ENCODE measurements at places on chromosomes 12 and 14.

- DNase-seq, result no peak
Observed at GRCh38 chr14:100409003-100409360, 85.8 kb downstream of the SLC25A47 start.

DNA sequence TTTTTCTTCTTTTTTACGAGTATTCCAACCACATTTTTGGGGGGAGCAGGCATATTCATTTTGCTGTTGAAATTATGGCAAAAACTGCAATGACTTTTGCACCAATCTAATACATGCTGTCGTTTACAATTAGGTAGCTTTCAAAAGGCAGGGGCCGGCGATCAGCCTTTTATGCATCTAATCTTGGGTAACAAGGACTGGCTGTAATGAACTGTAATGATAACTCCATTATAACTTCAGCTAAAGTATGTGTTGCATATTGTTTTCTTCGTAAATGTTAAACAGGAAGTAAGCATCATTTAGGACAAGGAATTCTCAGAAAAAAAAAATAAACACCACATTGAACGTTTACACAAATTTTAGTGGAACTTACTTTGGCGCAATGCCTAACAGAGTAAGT, 30.3 kb upstream of the KLRF1 start:
- DNase-seq, result no peak

- no peak for DNase-seq
Observed at GRCh38 chr14:99472937-99473336, 7.7 kb downstream of the SETD3 start.

GRCh38 chr12:53939141-53940108, 794 bp downstream of the HOXC13 start:
- peak; percentile 56 for DNase-seq

- no peak for DNase-seq
Observed at GRCh38 chr14:33946679-33947476, 4.0 kb downstream of the EGLN3 start.

- peak; percentile 8 for DNase-seq
Observed at GRCh38 chr12:24562771-24563431, 386.0 kb downstream of the BCAT1 start.

DNA sequence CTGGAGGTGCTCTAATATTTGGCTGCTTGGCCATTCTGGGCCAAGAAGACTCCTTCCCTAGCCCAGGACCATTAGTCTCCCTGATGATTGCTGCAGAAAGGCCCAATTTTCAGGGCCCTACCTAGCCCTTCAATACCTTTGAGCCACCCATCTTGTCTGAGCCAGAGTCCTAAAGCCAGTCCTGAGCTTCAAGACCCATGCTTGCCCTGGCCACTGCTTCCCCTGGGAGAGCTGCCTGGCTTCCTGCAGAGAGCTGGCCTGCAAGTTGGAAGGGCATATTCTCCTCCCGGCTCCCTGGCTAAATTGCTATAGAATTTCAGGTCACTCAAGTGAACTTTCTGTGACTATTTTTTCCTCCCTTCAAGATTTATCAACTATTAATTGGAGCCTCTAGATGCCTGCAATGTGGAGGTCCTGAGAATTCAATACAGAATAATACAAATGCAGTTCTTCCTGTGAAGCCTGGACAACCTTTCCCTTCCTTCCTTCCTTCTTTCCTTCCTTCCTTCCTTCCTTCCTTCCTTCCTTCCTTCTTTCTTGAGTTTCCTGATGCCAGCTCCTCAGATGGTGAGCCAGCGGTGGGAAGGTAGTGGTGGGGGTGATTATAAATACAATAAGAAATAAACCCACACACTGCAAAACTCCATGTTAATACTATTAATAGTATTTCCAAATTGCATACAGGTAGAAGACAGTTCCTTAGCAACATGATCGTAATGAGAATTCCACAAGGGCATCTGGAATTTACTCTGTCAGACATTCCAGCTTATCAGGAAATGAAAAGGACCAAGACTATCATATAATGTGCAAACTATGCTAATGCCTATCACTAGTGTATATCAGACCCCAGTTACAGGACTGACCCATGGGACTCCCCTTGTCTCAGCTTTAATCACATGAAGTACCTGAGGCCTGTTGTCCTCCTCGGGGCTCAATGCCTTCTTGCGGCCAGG, 108.1 kb downstream of the ZFP36L1 start:
- DNase-seq, result peak; percentile 24

DNA sequence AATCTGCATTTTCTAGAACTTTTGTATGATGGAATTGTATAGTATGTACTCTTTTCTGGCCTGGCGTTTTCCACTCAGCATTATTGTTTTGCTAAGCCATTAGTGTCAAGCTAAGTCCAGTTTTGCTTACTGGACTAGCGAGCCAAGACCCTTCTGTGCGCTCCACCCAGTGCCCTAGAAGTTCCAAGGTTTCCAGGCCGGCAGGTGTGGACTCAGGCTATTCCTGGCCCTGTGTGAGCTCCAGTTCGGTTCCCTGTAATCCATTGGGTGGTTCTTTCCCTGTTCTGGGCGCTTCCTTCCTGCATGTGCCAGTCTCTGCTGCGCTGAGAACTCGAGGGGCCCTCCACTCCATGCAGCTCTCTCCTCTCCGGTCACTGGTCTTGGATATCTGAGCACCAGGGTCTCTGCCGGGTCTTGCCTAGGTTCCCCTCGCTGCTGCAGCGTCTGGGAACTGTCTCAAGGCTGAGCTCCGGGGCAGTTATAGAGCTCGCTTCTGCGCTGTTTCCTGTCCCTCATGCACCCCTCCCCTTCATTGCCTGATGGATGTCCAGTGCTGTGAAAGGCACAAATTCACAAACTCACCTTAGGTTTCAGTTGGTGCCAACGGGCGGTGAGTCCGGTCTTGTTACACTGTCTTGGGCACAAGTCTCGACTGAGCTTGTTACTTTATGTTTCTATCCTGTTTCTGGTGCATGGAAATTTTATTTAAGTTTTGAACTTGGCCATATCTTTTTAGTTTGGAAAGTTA, 100.8 kb downstream of the ADGRD1 start:
- no peak for DNase-seq

- peak; percentile 94 for DNase-seq
Observed at GRCh38 chr14:70707138-70708038, 65.7 kb downstream of the TTC9 start.

DNA sequence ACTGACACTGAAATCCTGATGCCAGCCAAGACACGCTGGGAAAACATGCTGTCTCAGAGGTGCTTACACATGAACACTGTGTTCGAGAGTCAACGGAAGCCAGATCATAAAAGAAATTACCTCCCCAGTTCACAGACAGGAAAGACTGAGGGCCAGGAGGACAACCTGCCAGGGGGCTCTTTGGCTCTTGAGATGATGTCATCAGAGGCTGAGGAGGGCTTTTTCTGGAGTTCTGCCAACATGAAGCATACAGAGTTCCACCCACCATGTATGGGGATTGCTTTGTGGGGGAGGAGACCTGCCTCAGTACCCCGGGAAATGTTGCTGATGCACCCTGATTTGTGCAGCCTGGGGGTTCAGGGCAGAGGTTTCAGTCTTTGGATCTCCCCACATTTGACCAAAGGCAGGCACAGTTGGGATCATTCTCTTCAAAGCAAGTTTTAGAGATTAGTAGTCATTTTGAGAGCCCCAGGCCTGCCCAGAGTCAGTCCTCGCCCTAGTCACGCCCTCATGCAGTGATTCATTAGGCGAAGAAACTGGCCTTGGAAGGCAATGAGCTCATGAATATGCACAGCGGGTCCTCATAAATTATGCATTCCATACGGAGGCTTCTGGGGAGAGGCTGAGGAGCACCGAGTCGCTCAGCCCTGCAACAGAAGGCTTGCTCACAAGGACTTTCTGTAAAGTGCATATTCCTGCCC, 34.9 kb upstream of the EML1 start:
- peak; percentile 85 for DNase-seq

DNA sequence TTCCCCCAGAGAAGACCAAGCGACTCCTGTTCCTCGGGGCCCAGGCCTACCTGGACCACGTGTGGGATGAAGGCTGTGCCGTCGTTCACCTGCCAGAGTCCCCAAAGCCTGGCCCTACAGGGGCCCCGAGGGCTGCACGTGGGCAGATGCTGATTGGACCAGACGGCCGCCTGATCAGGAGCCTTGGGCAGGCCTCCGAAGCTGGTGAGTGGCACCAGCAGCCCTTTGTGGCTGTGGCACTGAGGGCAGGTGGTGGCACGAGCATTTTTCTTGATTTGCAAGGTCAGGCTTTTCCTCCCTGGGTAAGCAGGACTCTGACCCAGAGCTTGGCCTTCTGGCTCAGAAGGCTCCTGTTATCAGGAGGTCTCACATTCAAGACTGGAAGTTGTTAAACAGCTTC, 2.7 kb downstream of the SIVA1 start:
- DNase-seq, result no peak

DNA sequence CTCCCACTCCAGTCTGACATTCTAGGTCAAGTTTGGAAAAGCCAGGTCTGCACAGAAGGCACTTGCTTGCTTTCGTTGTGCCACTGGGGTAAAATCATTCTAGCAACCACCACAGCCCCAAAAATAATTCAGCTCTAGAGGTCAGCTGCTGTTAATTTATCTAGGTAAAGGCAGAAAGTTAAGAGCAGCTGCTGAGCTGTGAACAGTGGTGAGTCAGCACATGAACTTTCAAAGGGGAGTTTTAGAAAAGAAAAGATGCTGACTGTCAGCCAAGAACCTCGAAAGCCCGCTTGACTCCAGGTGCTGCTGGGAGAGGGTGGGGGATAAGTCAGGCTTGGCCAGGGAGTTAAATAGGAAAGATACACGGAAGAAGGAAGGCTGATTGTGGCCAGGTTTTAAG, 12.7 kb downstream of the CCDC197 start:
- DNase-seq, result peak; percentile 73

DNA sequence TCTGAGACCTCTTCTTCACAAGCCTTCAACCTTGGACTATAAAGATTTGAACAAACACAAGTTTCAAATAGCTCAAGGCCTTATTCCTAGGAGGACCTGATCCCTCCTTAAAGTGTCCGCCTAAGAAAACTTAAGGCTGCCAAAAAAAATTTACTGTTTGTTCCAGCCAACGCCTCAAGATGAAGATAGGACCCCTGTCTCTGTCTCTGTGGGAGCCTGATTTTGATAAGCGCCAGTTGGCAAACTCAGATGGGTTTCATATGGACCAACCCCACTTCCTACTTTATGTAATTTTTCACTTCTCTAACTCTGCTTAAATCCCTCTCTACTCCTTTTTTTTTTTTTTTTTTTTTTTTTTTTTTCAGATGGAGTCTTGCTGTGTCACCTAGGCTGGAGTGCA, 11.0 kb downstream of the FKBP3 start:
- no peak for DNase-seq
